ENCODE measurements at places on chromosomes 2 and 18.

DNA sequence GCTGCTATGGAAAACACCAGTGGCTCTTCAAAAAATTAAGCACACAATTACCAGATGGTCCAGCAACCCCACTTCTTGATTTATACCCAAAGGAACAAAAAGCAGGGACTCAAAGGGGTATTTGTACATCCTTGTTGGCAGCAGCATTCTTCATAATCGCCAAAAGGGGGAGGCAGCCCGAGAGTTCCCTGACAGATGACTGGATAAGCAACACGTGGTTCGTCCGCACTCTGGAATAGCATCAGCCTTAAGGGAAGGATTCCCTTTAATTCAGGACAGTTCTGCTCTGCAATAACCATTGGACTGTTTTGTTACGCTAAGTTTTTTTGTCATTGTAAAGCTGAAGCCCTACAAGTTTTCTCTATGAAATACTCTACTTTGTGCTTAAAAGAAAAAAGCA, 76.7 kb upstream of the TWIST2 start:
- no peak for DNase-seq

DNA sequence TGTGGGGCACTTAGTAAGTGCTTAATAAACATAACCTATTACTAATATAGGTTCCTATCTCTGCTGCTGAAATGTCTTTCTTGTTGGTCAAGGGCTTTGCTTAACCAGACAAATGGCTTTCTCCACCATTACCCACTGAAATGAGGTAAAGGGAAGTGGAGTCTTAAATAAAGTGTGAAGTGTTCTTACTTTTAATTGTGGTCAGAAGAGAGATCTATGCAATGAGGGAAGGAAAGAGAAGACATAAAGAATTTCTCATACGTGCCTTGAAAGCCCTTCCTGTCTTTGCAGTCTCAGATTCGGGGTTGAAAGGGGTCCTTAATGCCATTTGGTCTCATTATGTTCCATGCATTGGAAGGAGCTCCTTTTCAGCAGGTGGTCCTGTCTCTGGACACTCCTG, 6.9 kb upstream of the CXCR4 start:
- DNase-seq: no peak

GRCh38 chr2:121211251-121211650, 73.8 kb downstream of the TFCP2L1 start:
- DNase-seq: no peak

DNA sequence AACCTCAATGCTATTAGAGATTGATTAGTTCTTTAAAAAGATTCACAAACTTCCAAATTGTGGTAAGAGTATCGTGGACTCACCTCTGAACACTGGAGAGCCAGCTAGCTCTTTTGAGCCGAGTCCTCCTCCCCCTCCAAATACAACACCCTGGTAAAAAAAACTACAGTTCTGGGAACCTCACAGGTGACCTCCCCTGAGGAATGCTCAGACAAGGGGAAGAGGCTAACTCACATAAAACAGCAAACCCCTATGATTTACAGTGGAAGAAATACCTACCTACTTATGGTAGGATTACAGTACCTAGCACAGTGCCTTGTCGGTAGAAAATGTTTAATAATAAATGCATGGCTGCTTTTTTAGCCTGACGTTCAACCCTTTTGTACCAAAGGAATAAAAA, 8.4 kb downstream of the ZNF24 start:
- no peak for DNase-seq

- no peak for DNase-seq
Measured at GRCh38 chr18:30582078-30582477, 460.5 kb downstream of the DSC3 start.

GRCh38 chr2:157936406-157936805, 60.3 kb upstream of the ACVR1 start:
- no peak for DNase-seq

GRCh38 chr18:22731398-22731797, 201.7 kb upstream of the RBBP8 start:
- DNase-seq: no peak

DNA sequence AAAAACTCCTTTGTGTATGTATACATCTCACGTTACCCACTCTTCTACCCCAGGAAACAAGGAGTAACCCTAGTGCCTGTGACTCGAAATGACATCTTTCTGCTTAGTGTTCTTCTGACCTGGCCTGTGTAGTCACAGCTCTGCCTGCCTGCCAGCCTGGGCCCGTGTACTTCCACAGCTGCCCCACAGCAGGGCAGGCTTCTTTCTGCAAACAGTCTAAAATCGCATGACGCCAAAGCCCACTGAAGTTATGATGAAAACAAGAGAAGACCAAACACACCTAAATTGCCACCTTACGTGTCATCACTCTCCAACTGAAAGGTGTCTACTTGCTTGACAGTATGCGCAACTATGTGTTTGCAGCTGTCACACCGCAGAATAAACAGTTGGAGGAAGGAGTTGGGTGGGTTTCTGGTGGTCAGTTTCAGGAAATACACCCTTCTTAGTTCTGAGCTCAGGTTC, 1.5 kb downstream of the GAREM1 start:
- DNase-seq: no peak

All from activated CD4-positive, alpha-beta T cell treated with anti-CD3 and anti-CD28 coated beads, Interleukin-2, amount 50 U/mL, for 24 hours (primary cell).